ENCODE measurements at places on chromosomes 7 and 10.

GRCh38 chr7:80182630-80183276 is 48.1 kb downstream of the GNAI1 start:
- no peak for DNase-seq

GRCh38 chr7:87473986-87474385 is 1.5 kb downstream of the ABCB4 start:
- no peak for DNase-seq

- DNase-seq: no peak
Measured at GRCh38 chr7:141715794-141716689, 7.9 kb downstream of the WEE2 start.

DNA sequence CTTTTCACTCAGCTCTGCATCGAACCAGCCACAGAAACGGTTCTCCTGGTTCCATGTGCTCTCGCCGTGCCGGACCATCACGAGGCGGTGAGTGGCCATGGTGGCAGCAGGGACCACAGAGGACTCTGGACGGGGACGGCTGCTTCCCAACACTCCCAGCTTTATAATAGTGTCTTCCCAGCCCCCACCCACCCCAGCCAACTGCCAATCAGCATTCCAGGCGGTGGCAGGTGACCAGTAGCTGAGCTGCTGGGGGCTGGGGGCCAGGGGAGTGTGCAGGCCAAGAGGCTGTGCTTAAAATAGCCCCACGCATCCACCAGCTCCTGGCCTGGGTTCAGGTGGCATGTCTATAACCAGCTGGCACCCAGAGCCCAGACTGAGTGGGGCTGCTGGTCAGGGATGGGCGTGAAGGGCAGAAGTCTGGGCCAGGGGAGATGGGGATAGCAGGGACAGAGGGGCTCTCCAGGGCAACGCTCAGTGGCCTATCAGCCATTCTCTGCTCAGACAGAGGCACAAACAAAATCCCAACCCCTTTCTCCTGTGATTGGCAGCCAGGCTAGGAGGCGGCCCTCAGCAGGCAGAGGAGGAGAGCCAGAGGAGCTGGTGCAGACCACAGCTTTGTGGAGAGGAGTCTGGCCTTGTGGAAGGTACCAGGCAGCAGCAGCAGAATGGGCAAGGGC is at the start of gene PGAM2:
Gene PGAM2, minus strand, starts transcription at position 137 of the 680 bp plus-strand sequence. Its CDS starts 38 bp downstream, at position 99.
- DNase-seq: peak; percentile 13

DNA sequence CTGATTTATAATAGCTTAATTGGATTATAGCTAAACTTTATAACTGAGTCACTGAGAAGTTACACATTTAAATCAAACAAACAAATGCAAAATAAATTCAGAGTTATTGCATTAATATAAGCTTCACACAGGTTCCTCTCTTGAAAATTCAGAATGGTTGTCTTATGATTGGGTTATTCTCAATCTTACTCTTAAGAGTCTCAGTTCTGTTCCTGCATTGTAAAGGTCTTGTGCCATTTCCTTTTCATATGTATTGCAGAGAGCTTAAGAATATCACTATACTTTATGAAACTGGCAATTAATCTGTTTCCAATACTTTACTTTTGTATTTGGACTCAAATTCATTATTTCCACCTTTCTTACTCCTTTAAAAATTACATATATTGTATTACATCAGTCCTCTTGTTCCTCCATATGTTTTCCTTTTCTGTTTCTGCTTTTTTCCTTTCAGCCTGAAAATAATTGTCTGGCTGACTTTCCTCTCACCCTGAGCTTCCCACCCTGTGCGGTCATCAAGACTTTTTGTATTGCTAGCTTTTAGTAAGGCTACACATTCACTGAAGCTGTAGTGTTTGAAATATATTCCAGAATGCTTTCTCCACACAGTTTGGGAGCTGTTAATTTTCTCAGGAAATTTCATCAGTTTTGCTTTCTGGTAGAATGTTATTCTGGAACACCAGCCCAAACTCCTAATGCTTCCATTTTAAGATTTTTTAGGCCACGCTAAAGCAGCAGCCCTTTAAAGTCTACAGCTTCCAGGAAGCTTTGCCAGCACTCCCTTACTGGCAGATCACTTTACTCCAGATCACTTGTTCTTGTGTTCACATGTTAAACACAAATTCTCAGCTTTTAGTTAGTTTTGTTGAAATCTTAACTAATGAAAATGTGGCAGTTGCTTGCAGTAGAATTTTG is 139.4 kb downstream of the KCND2 start:
- DNase-seq: no peak
